ENCODE measurements at places on chromosomes 1 and 21. TPM values are rescaled to one million over a fixed set of nuclear protein-coding genes. Genes with fewer than 3 reads are reported as not detected.

NCF2 gene
- total RNA-seq, result 0.19 TPM

CFAP107 gene
- not detected for total RNA-seq

KRTAP21-2 gene
- not detected for total RNA-seq

MAD2L2 gene
- total RNA-seq, result 26.2 TPM

TMPRSS3 gene
- total RNA-seq, result not detected

RPTN gene
- total RNA-seq, result under 0.01 TPM

LINGO4 gene
- not detected for total RNA-seq

MATN1 gene
- total RNA-seq, result 0.28 TPM

SPOCD1 gene
- total RNA-seq, result 44.0 TPM

CNTN2 gene
- total RNA-seq, result under 0.01 TPM

CELA3B gene
- not detected for total RNA-seq

RHCE gene
- 1.2 TPM for total RNA-seq

MAGOH gene
- total RNA-seq, result 70.4 TPM

LY9 gene
- total RNA-seq, result not detected

AK5 gene
- total RNA-seq, result 77.0 TPM

ECM1 gene
- 13.8 TPM for total RNA-seq

HSPA6 gene
- total RNA-seq, result 2.3 TPM

Measured in regular cardiac myocyte (primary cell).